ENCODE measurements at places on chromosomes 7 and 10.

DNA sequence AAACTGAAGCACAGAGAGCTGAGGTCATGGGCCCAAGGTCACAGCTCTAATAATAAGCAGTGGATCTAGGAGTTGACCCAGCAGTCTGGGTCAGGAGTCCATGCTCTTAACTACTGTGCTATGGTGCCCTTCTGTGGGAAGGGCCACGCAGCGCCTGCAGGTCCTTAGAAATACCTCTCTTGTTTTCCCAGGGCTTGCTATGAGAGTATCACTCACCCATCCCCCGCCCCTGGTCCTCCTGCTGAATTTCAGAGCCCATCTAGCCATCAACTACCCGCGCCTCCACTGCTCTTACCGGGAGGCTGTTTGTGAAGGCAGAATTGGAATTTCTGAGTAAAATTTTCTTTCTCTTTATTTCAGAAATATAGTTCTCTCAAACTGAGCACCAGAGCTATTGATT lies 27.3 kb upstream of the CRHR2 start:
- no peak for DNase-seq

GRCh38 chr7:16465469-16466361 lies at the start of gene SOSTDC1:
TSS of gene SOSTDC1 (minus strand) at chr7:16465738. CDS start at chr7:16465668, 70 bp downstream.
- DNase-seq: no peak

GRCh38 chr7:150909200-150909995 lies 57.1 kb downstream of the AOC1 start:
- no peak for DNase-seq

- peak; percentile 69 for DNase-seq
Observed at GRCh38 chr7:37035631-37036030, 311.3 kb upstream of the AOAH start.

- DNase-seq: no peak
Observed at GRCh38 chr7:126881315-126881714, 371.4 kb downstream of the GRM8 start.

- DNase-seq: no peak
Observed at GRCh38 chr7:151847136-151847535, 29.8 kb downstream of the PRKAG2 start.

GRCh38 chr7:47640265-47640664 lies 58.4 kb upstream of the TNS3 start:
- no peak for DNase-seq

GRCh38 chr10:78524941-78525340 lies 491.3 kb downstream of the RPS24 start:
- DNase-seq: no peak

- no peak for DNase-seq
Observed at GRCh38 chr10:74103560-74104258, 46.9 kb downstream of the AP3M1 start.

GRCh38 chr7:40059057-40059456 lies 75.4 kb downstream of the MPLKIP start:
- no peak for DNase-seq

GRCh38 chr10:31602541-31603234 lies 283.7 kb downstream of the ZEB1 start:
- peak; percentile 89 for DNase-seq

GRCh38 chr7:30222515-30223215 lies 61.7 kb upstream of the ZNRF2 start:
- no peak for DNase-seq

DNA sequence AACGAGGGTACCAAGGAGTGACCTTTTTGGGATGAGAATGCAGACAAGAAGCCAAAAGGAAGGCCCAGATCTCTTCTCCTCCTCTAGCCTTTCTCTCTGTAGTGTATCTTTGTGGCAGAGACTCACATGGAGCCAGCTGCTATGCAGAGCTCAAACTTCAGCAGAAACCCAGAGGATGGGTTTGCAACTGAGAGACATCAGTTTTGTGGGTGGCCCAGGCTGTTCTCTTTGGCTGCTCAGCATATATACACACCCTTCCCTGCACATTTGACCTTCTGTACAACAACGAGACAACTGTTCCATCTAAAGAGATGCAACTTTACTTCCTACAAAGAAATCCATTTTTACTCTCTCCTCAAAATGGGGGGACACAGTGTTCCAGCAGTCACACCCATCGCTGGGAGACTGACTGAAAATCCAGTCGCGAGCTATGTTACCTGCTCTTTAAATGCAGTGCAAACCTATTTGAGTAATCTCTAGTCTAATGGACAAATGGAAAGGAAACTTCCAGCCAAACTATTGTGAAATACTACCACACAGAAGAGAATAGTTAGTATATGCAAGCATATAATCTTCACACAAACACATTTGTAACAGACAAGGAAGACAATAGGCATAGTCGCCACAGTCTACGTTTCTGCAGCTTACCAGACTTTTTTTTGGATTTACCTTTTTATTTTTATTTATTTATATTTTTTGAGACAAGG lies 51.2 kb downstream of the GTF2I start:
- peak; percentile 3 for DNase-seq

GRCh38 chr7:26153823-26154783 lies 2.1 kb downstream of the NFE2L3 start:
- DNase-seq: no peak

DNA sequence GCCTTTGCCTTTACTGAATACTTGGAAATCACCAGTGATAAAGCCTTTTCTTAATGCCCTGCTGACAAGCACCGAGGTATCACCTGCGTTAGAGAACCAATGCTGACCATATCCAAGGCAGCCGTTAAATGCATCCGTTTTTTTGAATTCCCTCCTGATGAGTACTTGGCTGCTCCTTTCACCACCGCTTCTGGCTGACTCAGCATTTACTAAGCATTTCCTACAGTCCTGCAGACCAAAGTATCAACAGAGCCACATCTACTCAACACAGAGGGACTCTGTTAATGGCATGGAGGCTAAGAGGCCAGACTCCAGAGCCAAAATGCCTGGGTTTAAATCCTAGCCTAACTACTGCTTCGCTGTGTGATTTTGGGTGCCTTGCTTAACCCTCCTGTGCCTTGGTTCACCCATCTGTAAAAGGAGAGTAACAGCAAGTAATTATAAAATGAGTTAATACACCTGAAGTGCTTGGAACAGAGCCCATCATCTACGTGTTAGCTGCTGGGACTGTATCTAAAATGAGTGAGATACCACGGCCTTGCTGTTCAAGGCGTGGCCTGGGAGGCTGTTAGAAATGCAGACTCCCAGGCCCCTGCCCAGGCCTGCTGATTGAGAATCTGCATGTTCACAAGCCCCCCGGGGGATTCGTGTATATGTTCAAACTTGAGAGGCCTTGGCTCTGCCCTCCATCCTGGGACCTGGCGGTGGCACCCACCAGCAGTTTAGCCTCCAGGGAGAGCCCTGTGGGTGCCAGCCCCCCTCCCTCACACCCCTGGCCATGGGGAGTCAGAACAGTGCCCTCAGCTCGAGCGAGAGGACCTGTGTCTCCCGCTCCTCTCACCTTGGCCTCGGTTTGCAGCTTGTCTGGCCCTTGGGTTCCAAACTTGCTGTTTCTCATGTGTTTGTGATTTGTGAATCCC lies 30.8 kb upstream of the EFCAB10 start:
- no peak for DNase-seq

DNA sequence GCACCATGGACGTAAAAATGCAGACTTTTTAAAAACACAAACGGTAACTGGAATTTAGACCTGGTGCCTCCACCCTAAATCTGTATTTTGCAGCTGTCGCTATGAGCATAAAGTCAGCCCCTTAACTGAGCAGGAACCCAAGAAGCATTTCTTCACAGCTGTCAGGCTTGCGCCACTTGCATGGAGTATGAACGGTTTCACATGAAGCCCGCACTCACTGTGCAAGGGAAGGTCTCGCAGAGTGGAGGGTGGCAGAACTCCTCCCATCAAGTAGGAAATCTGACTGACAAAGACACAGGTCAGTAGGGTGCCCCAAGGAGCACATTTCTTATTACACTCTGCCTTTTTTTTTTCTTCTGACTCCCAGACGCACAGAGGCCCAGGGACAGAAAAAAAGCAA lies 58.5 kb downstream of the ELMO1 start:
- DNase-seq: no peak

DNA sequence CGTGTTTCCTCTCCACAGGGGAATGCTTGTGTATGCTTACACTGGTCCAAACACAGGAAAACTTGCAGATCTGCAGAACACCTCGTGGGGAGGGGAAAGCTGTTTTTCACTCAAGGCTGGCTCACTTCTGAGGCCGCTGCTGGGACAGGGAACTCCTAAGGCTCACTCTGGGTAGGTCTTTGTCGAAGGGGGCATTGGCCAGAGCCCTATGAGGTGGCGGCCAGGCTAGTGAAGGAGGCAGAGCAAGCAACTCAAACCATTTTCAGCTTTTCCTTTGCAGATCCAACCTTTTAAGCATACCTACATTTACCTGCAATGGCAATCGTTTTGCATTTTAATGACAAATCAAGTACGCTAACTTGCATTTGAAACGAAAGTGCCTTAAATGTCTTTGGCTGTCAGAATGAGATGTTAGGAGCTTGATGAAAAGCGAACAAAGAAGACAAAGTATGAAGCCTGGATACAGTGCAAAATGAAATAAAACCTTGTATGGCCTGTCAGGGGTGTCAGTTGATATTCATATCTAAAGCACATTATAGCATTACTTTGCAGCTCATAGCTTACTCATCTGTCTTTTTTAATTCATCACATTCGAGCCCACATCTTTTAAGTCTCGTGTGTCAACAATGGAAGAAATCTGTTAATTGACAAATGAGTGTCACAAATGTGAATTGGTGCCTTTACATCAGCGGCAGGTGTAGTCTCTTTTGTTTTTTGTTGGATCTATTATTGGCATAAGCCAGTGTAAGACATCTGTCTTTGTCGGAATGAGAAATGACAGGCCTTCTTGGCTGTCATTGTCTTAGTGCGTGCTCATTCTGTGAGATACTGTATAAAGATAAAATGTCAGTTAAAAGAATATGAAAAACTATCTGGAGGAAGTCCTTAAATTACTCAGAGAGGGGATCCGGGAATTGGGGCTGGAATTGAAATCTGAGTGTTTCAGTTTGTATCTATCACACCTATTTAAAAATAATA lies 30.5 kb downstream of the LRMDA start:
- no peak for DNase-seq

- DNase-seq: no peak
Observed at GRCh38 chr7:6567886-6568285, 9.4 kb upstream of the ZDHHC4 start.

DNA sequence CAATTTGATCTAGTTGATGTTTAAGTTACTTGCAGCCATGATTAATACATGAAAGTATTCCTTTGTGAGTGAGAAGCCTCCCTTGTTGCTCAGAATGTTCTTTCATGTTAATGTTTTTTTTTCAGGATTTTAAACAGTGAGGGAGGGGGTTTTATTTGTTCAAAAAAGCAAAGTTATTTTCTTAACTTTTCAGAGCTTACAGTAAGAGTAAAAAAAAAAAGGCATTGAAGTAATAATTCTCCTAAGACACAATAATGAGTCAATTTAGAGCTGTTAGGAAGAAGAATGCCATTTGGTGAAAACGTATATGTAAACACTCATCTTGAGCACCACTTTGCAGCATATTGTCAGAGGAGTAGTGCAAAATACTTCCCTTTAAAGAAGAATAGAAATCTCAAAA lies 105.8 kb downstream of the SEMA3A start:
- DNase-seq: no peak

DNA sequence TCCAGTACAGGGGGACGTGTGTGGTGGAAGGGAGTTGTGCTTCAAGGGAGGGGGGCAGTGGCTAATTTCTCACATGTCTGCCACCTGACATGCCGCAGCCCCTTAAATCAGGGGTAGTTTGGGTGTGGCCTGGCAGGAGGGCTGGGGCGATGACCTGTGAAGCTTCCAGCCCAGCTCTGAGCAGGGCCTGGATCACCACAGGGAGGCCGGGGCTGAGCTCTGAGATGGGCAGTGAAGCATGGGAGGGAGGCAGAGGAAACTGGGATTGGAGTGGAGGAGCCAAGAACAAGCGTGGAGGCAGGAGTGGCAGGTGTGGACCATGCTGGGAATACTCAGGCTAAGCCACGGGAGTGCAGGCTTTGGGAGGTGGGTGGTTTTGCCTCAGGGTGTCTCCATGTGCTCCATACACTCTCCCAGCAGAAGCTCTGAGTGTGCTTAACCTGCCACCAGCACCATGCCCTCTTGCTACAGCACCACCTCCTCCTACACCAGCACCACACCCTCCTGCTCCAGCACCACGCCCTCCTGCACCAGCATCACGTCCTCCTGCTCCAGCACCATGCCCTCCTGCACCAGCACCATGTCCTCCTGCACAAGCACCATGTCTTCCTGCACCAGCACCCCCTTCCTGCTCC lies 99.3 kb upstream of the SHH start:
- DNase-seq: no peak

GRCh38 chr7:1513657-1514095 lies 9.5 kb upstream of the INTS1 start:
- no peak for DNase-seq

- DNase-seq: no peak
Observed at GRCh38 chr10:95440756-95441546, 120.2 kb downstream of the SORBS1 start.

GRCh38 chr10:547591-548081 lies 141.8 kb downstream of the DIP2C start:
- no peak for DNase-seq

DNA sequence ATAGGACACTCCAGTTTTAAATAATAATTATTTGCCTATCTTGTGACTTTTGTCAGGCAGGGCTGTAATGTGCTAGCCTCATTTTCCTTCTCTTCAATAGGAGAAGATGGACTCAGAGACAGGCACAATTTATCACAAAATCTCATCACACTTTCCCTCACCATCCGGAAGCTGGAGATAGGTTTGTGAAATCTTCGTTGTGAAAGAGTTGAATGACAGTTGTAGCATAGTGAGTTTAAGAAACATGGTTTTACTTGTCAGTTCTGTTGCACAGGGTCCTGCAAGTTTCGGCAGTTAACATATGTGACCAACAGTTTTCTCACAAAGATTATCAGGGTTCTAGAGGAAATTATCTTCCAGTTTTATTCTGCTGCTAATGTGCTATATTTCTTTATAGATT lies 37.7 kb upstream of the MAP3K8 start:
- DNase-seq: no peak

DNA sequence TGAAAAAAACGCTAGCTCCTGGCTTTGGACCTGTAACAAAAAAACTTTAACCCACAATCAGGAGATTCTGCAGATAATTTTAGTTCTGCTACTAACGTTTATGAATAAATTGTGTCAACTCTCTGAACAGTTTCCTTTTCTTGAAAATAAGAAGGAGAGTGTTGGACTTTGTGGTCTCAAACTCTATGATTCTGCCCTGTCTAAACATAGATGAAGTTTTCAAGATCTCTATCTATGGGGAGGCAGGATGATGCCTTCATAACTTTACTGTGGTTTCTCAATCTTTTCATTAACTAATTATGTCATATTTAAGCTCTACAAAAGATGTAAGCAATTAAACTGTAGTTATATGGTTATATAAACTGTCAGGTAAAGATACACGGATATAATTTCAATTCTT lies 162.0 kb downstream of the REEP3 start:
- DNase-seq: no peak

GRCh38 chr10:108249940-108250339 lies 1085.4 kb upstream of the SORCS1 start:
- no peak for DNase-seq

- DNase-seq: no peak
Observed at GRCh38 chr10:101135141-101136006, 4.3 kb downstream of the TLX1 start.

- DNase-seq: no peak
Observed at GRCh38 chr7:155306673-155307470, 9.2 kb downstream of the INSIG1 start.
